ENCODE measurements at places on chromosomes 6 and 20.

GRCh38 chr20:61767761-61768494, 297.8 kb downstream of the TAF4 start:
- no peak for DNase-seq

- no peak for DNase-seq
Observed at GRCh38 chr20:21534453-21534852, 20.6 kb upstream of the NKX2-2 start.

GRCh38 chr20:12715371-12715770, 293.4 kb upstream of the SPTLC3 start:
- DNase-seq = no peak

GRCh38 chr20:19583532-19584175, 174.4 kb upstream of the RIN2 start:
- peak; percentile 50 for DNase-seq

- no peak for DNase-seq
Observed at GRCh38 chr6:45031601-45032000, 296.5 kb upstream of the RUNX2 start.

DNA sequence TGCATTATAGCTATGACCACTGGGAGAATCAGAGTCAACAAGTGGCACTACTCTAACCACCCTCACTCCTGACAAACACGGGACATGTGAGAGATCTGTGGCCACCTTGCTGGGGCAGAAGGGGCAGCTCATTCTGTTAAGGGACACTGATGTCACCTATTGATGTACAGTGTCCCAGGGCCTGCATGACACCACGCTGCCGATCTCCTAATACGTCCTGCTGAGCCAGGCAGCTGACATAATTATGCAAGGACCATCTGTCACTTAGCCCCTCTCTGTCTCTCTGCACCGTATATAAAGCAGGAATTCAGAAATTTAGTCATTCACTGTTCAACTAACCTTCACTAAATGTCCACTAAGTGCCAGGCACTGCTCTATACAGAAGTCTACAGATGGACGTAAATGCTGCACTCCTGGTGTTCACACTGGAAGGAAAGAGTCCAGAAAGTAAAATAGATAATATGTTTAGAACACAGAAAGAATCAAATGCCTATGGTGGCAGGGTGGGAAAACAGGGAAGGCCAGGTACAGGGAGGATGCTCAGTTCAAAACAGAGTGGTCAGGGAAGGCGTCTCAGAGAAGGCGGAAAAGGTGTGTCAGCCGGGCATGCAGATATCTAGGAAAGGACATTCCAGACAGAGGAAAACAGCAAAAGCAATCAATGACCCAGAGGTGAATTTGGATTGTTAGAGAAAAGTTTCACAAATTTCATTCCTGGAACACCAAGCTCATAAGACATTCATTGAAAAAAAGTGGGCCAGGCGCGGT, 173.8 kb downstream of the ZNF217 start:
- no peak for DNase-seq

GRCh38 chr6:13331516-13332348, 3.4 kb upstream of the TBC1D7 start:
- peak; percentile 21 for DNase-seq

GRCh38 chr6:170344631-170345576, 38.3 kb downstream of the FAM120B start:
- no peak for DNase-seq

Measured in NCI-H526 treated with DMSO at 0.1 percent for 48 hours (cell line).